GM12891 (cell line): ENCODE measurements at places on chromosomes 4 and X.

GRCh38 chr4:98470831-98471230, 187.6 kb downstream of the TSPAN5 start:
- no peak for DNase-seq

DNA sequence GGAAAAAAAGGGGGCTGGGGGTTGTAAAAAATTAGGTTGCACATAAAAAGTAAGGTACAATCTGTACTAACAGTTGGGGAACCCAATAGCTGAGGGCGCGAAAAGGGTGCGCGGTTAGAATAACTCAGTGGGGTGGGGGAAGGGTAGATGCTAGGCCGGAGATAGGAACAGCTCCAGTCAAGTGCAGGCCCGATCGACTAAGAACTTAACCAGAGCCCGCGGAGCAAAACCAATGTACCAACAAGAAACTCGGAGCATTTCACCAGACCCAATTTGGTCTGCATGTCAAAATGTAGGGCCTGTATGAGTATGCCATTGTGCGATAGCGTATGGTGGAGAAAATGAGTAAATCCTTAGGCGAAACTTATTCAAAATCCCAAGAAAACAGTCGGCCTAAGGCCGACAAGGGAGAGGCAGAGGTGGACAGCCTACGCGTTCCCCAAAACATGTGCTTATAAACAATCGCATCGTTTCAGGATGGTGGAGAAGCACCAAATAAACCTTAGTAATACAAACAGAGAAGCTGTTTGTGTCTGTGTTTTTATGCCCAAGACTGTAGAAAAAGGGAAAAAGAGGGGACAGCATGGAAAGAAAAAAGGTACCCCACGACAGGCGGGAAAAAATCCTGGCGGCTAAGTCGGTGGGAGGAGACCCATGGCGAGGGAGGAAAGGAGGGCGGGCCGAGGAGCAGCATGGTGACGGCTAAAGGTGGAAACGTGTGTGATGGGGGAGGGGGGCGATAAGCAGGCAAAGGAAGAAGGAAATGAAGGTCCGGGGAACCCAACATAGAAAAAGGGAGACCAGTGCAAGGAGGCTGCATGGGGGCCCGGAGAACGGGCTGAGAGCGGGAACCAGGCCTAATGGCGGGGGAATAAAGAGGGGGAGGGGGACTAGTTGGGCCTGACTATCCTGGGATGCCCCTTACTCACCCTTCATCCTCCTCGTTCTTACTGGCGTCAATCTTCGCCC, 990 bp downstream of the HNRNPD start:
- DNase-seq = peak; percentile 39

- no peak for DNase-seq
Measured at GRCh38 chr4:176964116-176964691, 171.5 kb upstream of the VEGFC start.

GRCh38 chr4:169293343-169294176, 22.8 kb upstream of the SH3RF1 start:
- no peak for DNase-seq

DNA sequence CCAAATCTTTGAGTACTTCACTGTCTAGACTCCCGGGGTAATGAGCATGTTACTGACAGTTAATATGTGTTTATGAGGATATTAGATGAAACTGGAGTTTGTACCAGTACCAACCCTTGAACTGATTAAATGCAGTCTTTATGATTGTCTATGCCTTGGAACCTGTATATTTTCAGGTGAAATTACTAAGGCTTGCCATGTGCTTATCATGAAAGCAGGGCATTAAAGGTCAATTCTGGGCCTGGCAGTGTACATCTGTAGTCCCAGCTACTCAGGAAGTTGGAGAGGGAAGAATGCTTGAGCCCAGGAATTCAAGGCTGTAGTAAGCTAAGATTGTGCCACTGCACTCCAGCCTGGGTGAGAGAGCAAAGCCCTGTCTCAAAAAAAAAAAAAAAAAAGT, 27.6 kb downstream of the PHEX start:
- no peak for DNase-seq

- DNase-seq = no peak
Measured at GRCh38 chr4:113327494-113327893, 278.0 kb downstream of the ANK2 start.

DNA sequence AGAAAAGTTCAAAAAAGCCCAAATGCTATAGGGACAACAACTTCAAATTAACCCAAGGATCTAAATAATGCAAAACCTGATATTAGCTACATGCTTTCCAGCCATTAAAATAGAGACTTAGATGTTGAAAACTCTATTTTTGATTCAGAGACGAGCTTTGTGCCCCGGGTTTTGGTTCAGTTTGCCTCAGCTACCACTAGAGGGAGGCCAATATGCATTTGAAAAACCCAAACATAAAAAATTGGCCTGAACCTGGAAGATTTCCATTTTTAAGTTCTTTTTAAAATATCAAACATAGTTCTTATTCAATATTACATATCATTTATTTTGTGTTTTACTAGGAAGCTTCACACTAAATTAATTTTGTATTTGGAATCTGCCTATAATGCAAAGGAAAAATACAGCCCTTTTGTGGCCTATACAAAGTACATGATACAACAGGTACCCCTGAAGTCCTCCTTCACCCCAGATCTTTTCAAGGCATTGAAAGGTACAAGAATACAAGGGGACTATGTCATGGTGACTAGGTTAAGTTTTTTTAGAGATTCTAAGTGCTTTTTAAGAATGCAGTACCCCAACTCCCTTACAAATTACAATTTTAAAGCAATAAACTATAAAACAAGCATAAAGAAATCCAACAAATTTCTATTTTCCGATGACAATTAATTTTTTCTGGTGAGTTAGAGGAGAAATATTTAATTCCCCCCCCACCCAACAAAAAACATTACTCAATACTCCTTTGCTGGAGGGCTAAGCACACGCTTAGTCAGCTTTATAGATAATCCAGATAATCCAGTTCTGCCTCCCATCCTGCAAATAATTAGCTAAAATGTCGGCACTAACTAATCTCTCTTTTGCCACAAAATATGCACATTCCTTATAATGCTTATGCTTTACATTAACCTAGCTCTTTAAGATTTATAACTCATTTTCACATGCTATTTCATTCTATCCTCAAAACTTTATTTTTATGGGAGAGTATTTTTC, 97.7 kb upstream of the PTPN13 start:
- peak; percentile 7 for DNase-seq

GRCh38 chrX:17409566-17410290, 34.7 kb downstream of the NHS start:
- DNase-seq = no peak
